ENCODE measurements at places on chromosomes 16 and 17. TPM values are rescaled to one million over a fixed set of nuclear protein-coding genes. Genes with fewer than 3 reads are reported as not detected.

DNA sequence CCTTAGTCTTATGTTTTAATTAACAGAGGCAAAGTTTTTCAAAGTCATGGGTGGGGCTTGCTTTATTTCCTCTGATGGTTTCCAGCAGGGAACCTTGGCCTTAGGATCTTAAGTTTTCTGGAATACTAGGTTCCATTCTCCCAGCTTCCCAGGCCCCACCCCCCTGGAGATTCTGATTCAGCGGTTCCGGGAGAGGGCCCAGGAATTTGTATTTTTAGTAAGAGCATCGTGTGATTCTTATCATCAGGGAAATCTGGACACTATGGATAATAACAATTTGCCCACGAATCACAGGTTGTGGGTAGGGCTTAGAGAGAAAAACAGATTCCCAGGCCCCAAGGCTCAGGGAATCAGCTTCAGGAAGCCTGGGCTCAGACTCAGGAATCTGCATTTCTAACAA is 263.6 kb downstream of the NTN1 start:
- no peaks in the 10 kb centered on the region for H3K27me3 ChIP-seq
- H3K27ac ChIP-seq, result no peak overlapping the region
- no peaks in the 10 kb centered on the region for H3K36me3 ChIP-seq
- no peak overlapping the region for H3K4me3 ChIP-seq

DNA sequence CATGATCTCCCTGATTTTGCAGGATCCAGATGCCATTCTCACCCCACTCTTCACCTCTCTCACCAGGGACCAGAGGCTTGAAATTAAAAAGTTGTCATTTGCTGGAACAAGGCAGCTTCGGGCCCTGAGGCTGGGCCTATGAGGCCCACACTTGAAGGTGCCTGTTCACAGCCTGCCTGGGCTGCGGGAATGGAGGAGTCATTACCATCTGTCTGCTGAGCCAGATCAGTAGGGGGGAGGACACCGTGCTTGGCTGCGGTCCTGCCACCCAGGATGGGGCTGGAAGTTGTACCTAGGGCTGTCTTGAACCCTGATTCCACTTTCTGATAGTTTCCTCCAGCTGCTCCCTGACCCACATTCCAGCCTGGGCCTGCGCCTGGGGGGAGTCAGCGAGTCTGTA is 208.3 kb upstream of the N4BP1 start:
- DNase-seq, result no peak
- H3K4me3 ChIP-seq, result no peak overlapping the region
- H3K27ac ChIP-seq, result no peak overlapping the region
- H3K36me3 ChIP-seq, result no peaks in the 10 kb centered on the region
- no peaks in the 10 kb centered on the region for H3K27me3 ChIP-seq
- H3K4me1 ChIP-seq, result no peaks in the 10 kb centered on the region

DNA sequence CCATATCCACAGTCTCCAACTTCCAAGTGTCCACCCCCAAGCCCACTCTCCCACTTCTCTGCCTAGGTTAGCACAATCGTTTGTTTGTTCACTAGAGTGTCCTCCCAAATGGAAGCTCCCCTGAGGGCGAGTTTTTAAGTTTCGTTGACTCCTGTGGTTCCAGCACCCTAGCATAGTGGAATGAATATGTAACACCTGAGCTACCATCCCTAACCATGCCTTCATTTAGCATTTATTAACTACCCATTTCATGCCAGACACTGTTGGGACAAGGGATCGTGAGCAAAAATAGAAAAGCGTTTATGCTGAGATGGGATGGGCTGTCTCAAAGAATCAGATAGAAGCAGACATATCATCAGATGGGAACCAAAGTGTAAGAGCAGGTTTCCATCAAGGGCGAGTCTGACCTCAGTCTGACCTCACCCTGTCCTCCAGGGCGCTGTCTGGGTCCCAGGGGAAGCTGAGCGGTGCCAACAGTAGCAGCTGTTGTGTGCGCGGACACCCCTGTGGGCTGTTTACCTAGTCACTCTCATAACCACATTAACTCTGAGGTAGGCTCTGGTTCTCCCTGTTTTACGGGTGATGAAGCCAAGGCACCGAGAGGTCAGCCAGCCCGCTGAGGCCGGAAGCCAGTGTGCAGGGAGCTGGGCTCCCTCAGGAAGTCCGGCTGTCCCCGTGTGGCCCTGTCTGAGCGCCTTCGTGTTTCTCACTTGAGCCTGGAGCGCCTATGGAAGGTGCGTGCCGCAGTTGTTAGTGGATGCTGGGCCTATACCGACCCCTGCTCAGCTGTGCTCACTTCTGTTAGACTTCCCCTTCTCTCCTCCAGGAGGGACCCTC is 6.2 kb downstream of the CNP start:
- peaks cover 6% of the 10 kb centered on the region for H3K4me1 ChIP-seq
- H3K36me3 ChIP-seq, result peaks cover 36% of the 10 kb centered on the region
- no peak overlapping the region for H3K27ac ChIP-seq
- no peak overlapping the region for H3K4me3 ChIP-seq

- H3K4me1 ChIP-seq, result no peaks in the 10 kb centered on the region
- H3K36me3 ChIP-seq, result no peaks in the 10 kb centered on the region
- H3K27me3 ChIP-seq, result no peaks in the 10 kb centered on the region
- no peak for DNase-seq
Measured at GRCh38 chr17:6568184-6568758, 11.9 kb upstream of the PITPNM3 start.

DNA sequence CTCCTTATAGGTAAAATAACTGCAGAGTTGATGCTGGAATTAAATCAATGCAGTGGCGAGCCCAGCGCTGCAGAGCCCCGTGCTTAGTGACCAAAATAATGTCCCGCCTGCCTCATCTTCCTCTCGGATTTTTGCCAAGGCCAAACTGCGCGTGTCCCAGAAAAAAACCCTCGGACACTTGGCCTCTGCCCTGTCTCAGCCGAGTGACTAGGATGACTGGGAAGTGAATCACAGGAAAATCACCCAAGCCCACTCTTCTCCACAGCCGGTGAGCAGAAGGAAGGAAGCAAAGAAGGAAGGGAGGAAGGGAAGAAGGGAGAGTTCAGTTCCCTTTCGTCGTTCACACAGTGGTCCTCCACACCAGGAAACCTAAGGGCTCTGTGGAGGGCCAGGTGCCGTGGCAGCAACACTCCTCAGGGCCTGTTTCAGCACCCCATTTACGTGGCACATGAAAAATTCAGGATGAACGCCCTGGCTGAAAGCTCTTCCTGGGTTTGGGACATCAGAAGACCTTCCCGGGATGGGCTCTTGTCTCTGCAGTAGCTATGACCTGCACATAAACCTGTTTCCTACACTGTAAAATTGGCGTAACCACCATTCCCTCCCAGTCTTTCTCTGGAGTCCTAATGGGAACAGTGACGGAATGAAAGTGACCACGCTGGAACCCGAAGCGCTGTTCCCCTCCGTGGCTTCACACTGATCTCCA is 25.4 kb upstream of the HOXB13 start:
- DNase-seq, result no peak
- peaks cover 83% of the 10 kb centered on the region for H3K27me3 ChIP-seq
- H3K4me1 ChIP-seq, result no peaks in the 10 kb centered on the region

DNA sequence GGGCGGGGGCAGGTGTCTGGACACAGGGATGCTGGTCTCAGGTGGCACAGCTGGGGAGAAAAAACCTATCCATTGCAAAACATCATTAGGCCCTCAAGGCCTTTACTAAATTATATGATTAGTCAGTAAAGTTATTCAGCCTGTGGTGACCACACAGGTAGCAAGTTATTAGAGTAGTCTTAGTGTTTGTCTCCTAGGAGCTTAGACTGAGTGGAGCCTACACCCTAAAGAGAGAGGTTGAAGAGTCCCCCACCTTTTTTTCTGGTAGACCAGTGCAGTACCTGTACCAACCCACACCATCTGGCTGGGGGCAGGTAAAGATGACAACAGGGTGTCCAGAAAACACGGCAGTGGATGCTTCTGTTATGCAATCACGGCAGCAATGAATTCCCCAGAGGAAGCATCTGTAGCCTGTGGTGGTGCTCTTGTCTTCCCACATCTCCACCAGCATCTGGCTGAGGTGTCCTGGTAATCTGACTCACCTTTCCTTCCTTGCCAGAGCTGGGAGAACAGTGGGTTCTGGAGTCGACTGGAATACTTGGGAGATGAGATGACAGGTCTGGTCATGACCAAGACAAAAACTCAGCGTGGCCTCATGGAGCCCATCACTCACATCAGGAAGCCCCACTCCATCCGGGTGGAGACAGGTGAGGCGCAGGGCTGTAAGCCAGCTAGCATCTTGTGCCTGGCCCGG is 11.0 kb downstream of the MYCBPAP start:
- no peaks in the 10 kb centered on the region for H3K4me1 ChIP-seq
- no peak overlapping the region for H3K27ac ChIP-seq
- H3K27me3 ChIP-seq, result no peaks in the 10 kb centered on the region
- H3K36me3 ChIP-seq, result no peaks in the 10 kb centered on the region
- H3K4me3 ChIP-seq, result no peak overlapping the region
- DNase-seq, result no peak

DNA sequence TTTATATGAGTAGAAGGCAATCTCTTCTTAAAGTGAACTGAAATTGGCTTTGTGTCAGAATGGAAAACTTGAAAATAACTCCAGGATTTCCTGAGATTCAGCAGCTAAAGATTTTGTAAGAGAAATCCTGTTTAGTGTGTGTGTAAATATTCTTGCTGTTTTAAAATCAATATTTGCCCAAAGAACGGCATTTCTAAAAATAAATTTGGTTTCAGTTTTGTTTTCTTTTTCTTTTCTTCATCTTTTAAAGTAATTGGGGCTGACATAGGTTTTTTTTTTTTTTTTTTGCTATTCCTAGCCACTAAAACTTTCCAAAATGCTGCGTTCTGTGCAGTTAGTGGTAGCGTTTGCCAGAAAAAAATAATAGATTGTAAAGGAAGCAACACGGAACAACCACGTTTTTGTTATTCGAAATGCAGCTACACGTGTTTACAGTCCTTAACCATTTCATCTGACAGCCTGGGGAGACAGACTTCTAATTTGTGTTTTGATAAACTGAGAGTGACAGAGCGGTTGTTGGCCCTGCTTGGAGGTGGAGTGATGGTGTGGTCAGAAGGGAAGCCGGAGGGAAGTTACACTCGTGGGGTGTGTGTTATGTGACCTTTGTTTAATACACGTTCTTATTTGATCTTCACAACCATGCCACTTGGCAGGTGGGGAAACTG is 21.6 kb upstream of the SMPD3 start:
- no peak overlapping the region for H3K27ac ChIP-seq
- no peak for DNase-seq
- no peaks in the 10 kb centered on the region for H3K27me3 ChIP-seq

GRCh38 chr16:70331091-70331490 is 15.6 kb upstream of the DDX19A start:
- no peaks in the 10 kb centered on the region for H3K27me3 ChIP-seq
- H3K4me3 ChIP-seq, result no peak overlapping the region
- no peaks in the 10 kb centered on the region for H3K4me1 ChIP-seq
- H3K27ac ChIP-seq, result no peak overlapping the region
- DNase-seq, result no peak

- H3K4me3 ChIP-seq, result no peak overlapping the region
- H3K36me3 ChIP-seq, result no peaks in the 10 kb centered on the region
- no peak overlapping the region for H3K27ac ChIP-seq
- DNase-seq, result no peak
- H3K4me1 ChIP-seq, result peaks cover 13% of the 10 kb centered on the region
Measured at GRCh38 chr17:49681106-49681979, 3.4 kb upstream of the SPOP start.

DNA sequence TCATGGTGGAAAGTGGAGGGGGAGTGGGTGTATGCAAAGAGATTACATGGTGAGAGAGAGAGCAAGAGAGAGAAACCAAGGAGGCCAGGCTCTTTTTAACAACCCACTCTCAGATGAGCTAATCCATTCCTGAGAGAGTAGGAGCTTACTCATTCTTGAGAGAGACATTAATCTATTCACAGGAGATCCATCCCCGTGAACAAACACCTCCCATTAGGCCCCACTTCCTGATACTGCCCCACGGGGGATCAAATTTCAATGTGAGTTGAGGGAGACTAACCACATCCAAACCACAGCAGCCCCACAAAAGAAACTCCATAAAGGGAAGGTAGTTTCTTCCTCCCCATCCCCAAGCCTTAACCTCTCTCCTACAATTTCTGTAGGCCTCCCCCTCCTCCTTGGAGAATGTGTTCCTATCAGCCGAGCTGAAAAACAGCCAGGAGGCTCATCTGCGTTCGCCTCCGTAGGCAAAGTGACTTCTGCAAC is 450.0 kb downstream of the NPIPA7 start:
- H3K4me3 ChIP-seq, result no peak overlapping the region
- H3K36me3 ChIP-seq, result no peaks in the 10 kb centered on the region
- no peaks in the 10 kb centered on the region for H3K27me3 ChIP-seq
- H3K4me1 ChIP-seq, result no peaks in the 10 kb centered on the region

DNA sequence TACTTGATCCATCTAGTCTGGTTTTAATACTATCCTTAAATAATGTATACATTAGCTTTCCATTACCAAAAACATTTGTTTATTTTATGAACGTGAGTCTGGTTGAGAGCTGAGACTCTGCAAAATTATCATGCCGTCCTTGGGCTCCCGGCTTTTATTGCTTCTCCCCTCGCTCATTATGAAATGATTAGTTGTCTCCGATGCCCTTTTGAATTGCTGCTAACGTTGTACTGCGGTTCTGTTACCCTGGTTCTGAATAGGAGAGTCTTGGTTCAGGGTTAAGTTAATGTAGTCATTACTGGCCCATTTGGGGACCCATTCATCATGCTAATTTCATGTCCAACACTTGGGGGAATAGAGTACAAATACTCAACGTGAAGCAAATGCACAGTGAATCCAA is 12.8 kb downstream of the XYLT1 start:
- H3K27ac ChIP-seq, result no peak overlapping the region
- no peak overlapping the region for H3K4me3 ChIP-seq
- no peaks in the 10 kb centered on the region for H3K27me3 ChIP-seq
- no peaks in the 10 kb centered on the region for H3K36me3 ChIP-seq

GRCh38 chr16:2856061-2856670 is 1.8 kb downstream of the PRSS22 start:
- H3K36me3 ChIP-seq, result no peaks in the 10 kb centered on the region
- H3K27ac ChIP-seq, result no peak overlapping the region
- DNase-seq, result no peak
- H3K4me1 ChIP-seq, result peaks cover 16% of the 10 kb centered on the region
- no peaks in the 10 kb centered on the region for H3K27me3 ChIP-seq
- no peak overlapping the region for H3K4me3 ChIP-seq

DNA sequence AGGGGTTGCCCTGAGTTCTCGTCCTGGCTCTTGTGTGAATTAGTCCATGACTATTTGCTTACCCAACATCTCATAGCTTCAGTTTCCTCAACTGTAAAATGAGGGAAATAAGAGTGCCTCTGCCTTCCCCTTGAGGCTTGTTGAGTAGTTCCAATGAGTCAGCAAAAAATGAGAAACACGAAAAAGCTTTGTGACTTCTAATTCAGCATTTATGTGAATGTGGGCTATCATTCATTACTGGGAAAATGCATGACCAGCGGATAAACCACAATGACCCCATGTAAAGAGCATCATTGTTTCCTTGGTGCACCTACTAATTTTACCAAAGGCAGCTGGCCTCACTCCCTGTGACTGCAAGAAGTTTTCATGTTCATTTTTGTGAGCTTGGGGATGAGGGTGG is 374.6 kb upstream of the HSBP1 start:
- H3K36me3 ChIP-seq, result no peaks in the 10 kb centered on the region
- no peak overlapping the region for H3K27ac ChIP-seq
- peaks cover 6% of the 10 kb centered on the region for H3K27me3 ChIP-seq
- DNase-seq, result no peak

GRCh38 chr17:2478458-2478857 is 33.2 kb downstream of the METTL16 start:
- no peak overlapping the region for H3K4me3 ChIP-seq
- peaks cover 24% of the 10 kb centered on the region for H3K36me3 ChIP-seq
- H3K27ac ChIP-seq, result no peak overlapping the region
- H3K4me1 ChIP-seq, result peaks cover 17% of the 10 kb centered on the region
- no peaks in the 10 kb centered on the region for H3K27me3 ChIP-seq

Gene EPX
- not detected for total RNA-seq

Gene LDHD
- not detected for total RNA-seq

Gene SEC14L5
- total RNA-seq, result not detected

Gene TERB1
- total RNA-seq, result 0.20 TPM

Gene NPIPB13
- total RNA-seq, result 12.0 TPM

Gene DNAJA2
- total RNA-seq, result 90.3 TPM

Gene CCL11
- total RNA-seq, result not detected

Gene CACNG4
- total RNA-seq, result not detected
